ENCODE measurements at places on chromosomes 4 and X.

DNA sequence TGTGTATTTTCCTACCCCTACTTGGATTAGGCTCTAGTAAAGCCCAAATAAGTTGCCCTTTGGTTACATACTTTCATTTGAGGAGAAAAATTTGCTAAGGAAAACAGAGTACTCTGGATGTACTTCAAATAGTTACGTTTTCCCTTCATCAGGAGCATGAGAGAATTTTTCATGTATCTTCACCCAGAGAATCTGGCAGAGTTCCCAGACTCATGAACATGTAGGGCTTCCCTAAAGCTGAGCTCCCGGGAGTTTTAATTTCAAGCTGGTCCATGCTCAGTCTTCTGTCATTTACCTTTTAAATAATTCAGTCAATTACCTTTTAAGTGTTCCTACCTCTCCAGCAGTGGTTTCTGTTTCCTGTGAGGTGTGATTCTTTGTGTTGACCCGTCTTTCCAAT, 367.5 kb upstream of the GRID2 start:
- no peak for DNase-seq

- no peak for DNase-seq
Observed at GRCh38 chr4:176999935-177000543, 207.3 kb upstream of the VEGFC start.

DNA sequence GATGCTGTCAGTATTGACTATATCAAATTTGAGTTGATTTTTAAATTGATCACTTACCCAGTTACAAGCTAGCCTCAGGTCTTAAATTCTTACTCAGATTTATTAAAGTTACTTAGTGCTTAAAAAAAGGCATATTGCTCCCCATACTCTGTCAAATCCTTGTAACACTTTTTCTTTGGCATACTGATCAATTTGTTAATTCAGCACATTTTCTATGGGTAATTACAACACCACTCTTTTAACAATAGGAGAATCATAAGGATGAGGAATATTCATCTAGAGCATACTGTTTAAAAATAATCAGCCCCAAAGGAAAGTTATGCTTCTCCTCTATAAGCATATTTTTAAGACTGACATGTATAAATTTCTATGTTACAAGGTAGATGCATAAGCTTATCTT, 482.5 kb downstream of the PABPC4L start:
- DNase-seq: no peak

- no peak for DNase-seq
Observed at GRCh38 chr4:90184560-90184959, 57.4 kb downstream of the CCSER1 start.

- peak; percentile 19 for DNase-seq
Observed at GRCh38 chrX:130975947-130976346, 72.9 kb upstream of the ENOX2 start.

DNA sequence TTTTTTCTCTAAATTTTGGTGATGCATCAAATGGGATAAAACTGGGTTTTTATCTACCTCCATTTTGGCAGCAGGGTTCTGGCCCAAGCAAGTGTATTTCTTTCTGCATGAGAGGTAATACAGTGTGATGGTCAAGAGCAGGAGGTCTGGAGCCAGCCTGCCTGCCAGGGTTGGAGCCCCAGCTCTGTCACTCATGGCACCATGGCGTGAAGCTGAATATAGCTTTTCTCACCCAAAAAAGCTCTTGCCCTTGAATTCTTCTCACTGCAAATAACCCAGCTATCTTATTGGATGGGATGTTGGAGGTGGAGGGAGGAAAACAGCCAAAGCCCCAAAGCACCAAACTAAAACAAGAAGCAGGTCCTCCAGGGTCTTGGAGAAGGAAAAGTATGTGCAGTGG, 218.4 kb downstream of the ARHGAP10 start:
- no peak for DNase-seq

DNA sequence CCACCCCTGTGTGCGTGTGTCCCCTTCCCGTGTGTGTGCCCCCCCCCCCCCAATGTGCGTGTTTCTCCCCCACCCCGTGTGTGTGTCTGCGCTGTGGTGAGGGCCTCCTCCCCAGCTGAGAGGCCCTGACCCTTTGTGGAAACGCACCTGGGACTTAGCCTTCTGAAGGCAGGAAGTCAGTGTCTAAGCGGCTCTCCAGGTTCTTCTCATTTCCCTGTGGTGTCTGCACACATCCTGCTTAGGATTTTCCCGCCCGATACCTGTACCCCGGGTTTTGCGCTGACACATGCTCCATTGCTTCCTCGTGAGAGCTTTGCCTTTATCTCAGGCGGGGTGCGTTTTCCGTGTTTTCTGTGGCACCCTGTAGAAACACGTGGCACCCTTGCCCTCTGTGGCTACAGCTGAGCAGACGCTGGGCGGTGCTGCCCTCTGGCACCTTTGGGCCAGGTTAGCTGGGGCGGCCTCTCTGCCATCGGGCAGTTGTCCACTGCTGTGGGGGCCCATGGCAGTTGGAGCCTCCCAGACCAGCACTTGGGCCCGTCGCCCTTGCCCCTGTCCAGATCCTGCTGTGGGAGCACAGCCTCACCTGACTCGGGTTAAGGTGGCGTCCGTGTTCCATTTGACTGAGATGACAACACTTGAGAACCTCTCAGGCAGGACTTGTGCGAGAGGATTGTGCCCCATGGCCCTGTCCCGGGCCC, 26.3 kb downstream of the MAEA start:
- no peak for DNase-seq

DNA sequence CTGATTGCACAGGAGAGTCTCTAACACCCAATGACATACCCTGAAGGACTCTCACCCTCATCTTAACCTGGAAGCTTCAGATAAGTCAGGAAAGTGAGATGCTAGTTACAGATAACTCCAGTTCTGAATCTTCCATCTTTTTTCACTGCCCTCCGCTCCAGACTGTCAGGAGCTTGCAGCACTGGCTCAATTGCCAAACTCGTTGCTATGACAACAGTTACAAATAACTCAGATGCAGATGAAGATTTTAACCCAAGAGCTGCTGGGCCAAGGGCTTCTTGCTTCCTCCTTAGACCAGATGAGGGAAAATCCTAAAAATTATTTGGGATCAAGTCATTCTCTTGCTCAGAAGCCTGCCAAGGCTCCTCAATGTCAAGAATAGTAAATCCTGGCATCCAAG, 109.1 kb upstream of the HUWE1 start:
- no peak for DNase-seq

DNA sequence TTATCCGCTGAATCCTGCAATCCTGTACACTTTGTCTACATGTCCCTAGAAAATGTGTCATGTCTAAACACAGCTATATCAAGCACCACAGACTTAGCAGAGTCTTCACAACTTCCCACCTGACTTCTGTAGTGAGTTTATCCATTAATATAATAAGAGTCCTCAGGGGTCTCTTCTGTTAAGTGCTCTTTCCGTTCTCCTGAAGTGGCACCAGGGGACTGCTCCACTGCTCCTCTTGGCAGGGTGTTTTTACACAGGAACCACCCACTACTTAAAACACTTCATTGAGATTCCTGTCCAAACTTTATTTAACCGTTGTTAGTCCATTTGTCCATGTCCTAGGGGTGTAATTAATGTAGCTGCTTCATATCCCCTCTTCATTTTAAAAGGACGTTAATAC, 1000.4 kb downstream of the STPG2 start:
- DNase-seq: no peak

GRCh38 chr4:1728061-1728980, 7.0 kb downstream of the TACC3 start:
- no peak for DNase-seq

- DNase-seq: no peak
Observed at GRCh38 chrX:151737494-151737893, 2.9 kb downstream of the CNGA2 start.

- no peak for DNase-seq
Observed at GRCh38 chrX:2640436-2641150, 50.5 kb upstream of the CD99 start.

DNA sequence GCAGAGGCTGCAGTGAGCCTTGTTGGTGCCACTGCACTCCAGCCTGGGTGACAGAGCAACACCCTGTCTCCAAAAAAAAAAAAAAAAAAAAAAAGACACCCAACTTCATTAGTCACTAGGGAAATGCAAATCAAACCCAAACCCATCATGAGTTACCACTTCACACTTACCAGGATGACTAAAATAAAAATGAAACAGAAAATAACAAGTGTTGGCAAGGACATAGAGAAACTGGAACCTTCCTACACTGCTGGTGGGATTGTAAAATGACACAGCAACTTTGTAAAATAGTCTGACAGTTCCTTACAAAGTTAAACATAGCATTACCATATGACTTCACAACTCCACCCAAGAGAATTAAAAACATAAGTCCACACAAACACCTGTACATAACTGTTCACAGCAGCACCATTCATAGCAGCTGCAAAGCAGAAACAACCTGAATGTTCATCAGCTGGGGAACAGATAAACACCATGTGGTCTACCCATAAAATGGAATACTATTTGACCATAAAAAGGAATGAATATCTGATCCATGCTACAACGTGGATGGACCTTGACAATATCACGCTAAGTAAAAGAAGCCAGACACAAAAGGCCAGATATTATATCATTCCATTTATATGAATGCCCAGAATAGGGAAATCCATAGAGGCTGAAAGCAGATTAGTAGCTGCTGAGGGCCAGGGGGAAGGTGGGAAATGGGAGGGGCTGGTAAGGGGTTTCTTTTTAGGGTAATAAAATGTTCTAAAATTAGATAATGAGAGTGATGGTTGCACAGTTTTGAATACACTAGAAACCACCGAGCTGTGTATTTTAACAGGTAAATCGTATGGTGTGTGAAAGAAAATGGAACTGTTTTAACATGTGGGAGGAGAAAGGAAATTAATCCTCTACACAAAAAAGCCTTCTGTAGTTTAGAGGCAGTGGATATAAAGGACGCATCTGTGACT, 18.3 kb downstream of the CD99L2 start:
- DNase-seq: peak; percentile 1

DNA sequence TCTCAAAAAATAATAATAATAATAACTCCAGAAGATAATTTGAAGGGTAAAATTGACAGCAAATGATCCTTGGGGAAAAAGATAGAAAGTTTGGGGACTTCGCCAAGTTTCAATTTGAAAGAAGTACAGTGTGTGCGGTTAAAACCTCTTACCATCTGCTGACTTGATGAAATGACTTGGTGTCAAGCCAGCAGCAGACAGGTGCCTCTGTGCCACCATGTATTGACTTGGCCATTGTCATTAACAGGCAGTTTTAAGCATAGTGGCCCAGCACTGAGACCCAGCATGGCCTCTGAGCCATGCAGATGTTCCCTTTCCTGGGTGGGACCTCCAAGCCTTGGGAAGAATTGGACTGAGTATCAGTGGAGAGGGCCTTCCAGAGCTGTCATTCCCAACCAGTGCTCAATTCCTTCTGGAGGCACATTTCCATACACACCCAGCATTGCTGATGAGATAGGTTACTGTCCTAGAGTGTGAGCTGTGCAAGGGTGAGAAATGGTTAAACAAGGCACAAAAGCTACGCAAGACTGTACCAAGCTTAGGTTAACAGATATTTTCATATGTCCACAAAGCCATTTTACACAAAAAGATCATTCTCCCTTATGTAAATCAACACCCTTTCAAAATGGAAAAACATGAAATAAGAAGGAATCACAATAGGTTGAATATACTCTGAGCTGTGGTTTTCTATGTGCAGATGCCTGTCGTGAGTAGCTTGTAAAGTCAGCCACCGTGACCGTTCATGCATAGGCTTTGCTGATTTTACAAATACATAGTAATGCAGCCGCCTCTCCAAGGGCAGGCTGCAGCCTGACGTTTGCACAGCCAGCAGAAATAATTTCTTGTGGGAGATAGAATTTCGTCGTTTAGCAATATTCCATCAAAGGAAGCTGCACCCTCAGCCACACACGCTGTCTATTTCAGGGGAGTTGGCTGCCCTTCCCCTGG, 59.4 kb upstream of the FBXW7 start:
- DNase-seq: no peak

DNA sequence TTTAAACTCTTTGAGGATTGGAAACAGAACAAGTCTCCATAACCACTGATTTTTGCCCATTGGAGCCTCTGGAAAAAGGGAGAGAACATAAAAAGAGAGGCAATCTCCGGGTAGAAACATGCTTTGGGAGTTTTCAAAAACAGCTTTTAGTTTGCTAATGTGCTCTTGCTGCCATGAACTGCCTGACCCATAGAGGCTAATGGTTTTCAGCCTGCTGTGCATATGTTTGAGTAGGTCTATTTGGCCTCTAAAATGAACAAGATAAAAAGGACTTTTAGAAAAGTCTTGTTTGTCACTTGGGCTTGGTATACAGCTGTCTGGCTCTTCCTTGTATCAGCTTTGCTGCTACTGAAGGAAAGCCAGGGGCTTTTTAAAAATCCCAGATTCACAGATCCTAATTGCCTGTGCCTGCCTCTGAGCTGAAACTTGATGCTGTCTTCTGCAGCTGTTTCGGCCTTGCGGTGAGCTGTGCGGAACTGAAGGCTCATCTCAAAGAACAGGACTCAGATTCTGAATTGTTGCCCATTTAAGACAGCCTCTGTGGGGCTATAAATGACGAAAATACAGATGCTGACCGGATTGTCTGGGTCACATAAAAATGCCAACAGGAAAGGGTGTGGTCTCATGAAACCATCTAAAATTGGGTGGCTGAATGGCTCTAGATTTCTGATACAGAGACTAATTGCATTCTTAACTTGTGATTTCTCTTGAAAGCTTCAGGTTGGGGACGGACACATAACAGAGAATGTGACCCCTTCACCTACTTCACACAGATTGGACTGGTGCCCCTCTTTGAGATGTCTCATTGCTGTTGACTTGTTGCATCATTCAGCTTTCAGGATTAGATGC, 18.4 kb upstream of the ZNF41 start:
- no peak for DNase-seq

DNA sequence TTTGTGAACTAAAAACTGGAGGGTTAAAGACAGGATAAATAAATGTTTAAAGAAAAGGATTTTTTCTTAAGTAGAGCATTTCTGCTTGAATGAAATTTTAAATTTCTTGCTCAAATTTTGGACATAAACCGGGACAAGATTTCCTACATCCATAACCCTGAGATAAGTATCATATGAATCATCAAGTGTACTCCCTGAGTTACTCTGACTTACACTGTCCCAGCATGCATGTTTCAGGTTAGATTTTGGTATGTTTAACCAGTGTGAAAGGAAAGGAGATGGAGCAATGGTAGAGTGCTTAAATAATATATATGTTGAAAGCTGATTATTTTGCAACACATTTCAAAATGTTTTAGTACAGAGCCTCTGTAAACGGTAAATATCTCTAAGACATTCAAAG, 175.2 kb downstream of the ADGRL3 start:
- DNase-seq: no peak

DNA sequence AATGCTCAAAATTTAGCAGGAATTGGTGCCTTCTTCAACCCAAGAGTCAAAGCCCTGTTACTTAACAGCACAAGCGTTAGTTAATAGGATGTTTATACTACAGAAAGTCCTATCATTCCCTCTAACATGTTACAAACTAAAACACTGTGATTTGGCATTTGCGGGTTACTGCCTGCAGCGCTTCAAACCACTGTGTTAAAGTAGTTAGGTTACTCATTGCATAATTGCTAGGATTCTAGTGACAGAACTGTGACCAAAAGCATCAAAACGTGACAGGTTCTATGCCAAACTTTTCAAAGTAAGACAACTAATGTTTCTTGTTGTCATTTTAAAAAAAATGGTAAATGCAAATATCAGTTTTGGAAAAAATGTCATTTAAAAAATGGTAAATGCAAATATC, 442.8 kb upstream of the ZFP42 start:
- no peak for DNase-seq

GRCh38 chr4:119124352-119124751, 11.3 kb upstream of the MYOZ2 start:
- DNase-seq: no peak

GRCh38 chr4:165190591-165191347, 16.6 kb upstream of the KLHL2 start:
- no peak for DNase-seq

- no peak for DNase-seq
Observed at GRCh38 chr4:167826281-167826680, 266.1 kb upstream of the ANXA10 start.

Data from CD4-positive, alpha-beta T cell treated with Interleukin-2 at 100 ng/mL for 4 hours (primary cell).